GF-D8 (cell line): ENCODE measurements at places on chromosomes 13 and 19.

GRCh38 chr19:29819986-29820385, 8.2 kb downstream of the CCNE1 start:
- DNase-seq: no peak

GRCh38 chr13:100203696-100204367, 114.9 kb downstream of the PCCA start:
- DNase-seq: no peak

GRCh38 chr19:50817941-50818858, 5.4 kb downstream of the KLK1 start:
- DNase-seq: no peak

GRCh38 chr19:56823956-56824355, 16.6 kb downstream of the PEG3 start:
- DNase-seq: no peak

- no peak for DNase-seq
These were observed 222.8 kb downstream of the LIG4 start for GRCh38 chr13:107992542-107992941.

DNA sequence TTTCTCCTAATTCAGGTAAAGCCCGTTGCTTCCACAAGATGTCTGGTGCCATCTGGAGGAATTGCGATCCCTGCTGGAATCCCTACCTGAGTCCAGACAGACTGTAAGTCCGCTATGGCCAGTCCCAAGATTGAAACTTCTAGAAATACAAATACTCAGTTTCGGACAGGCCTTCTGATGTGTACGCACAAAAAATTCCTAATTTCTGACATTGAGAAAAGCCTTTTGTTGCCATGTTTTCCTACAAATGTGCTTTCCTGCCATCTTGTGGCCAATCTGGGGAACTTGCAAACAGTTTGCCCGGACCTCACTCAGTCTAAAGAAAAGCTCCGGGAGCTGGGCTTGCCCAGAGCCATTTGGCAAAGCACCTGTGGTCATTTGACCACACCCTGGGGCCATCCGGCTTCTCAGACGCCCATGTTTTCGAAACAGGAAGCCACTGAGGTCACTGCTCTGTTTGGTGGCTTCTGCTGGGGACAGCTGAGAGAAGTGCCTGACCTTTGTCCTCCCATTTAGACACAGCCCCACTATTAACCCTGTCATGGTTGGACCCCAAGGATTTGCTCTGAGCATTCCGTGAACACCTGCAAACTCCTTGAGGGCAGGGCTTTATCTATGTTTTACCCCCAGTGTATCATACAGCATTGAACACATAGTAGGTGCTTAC, 79.4 kb downstream of the SLC15A1 start:
- no peak for DNase-seq

- DNase-seq: no peak
These were observed 8.8 kb upstream of the BBC3 start for GRCh38 chr19:47239610-47240296.
